ENCODE measurements at places on chromosomes 11 and 22.

- DNase-seq, result no peak
Observed at GRCh38 chr11:103923451-103923931, 112.9 kb upstream of the DDI1 start.

- no peak for DNase-seq
Observed at GRCh38 chr22:19619144-19620009, 94.9 kb upstream of the SEPTIN5 start.

- peak; percentile 88 for DNase-seq
Observed at GRCh38 chr11:132253469-132254264, 883.3 kb downstream of the NTM start.

DNA sequence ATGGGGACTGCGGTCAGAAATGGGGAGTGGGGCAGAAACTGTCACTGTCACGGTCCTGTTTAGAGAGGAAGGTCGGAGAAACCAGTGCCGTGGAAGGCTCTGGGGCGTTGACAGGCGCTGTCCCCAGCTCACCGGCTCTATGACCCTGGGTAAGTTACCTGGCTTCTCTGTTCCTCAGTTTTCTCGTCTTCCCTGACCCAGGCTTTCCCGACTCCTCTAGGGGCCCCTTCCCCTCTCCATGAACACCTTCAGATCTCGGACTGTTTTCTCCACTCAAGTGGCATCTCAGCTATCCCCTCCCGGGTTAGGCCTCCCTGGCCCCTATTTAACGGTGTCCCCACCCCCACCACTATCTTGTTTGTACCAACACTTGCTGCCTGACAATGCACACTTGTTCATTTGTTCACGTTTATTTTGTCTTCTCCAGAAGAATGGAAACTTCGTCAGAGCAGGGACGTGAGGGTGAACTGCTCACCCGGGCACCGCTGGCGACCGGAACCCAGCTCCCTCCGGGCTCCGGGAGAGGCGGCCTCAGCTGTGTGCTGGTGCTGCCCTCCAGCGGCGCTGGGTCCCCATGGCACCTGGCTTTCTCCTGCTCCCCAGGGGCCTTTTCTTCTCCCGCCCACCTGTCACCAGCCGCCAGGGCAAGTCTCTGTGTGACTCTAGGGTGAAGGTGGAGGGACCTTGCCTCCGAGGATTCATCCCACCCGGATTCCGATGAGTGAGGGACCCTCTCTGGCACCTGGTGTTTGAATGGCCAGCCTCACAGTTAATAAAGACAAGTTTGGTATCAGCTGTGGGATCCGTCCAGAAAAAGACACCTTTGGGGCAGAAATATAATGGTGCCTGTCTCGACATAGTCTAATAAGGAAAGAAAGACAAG is 33.1 kb upstream of the SLC35C1 start:
- DNase-seq, result peak; percentile 89

DNA sequence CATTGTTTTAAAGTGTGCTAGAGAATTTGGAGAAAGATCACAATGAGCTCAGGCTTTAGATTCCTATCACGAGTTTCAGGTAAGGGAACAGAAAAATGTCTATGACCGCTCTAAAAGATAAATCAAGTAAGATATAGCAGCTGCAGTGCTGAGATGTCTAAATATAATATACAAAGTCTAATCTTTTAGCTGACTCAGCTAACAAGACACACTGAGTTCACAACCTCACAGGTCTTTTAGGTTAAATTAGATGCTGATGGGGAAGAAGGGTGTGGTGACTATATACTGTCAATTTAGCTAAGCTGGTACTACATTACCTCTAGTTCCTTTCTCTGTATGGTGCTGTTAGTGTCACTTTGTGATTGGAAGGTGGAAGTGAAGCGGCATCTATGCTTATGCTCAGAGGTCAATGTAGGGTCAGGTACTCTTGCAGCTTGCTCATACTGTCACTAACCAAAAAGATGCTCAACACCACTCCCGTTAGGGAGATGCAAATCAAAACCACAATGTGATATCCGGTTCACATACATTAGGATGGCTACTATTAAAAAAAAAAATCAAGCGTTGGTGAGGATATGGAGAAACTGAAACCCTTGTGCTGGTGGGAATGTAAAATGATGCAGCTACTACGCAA is 283.5 kb downstream of the SWAP70 start:
- DNase-seq, result no peak

DNA sequence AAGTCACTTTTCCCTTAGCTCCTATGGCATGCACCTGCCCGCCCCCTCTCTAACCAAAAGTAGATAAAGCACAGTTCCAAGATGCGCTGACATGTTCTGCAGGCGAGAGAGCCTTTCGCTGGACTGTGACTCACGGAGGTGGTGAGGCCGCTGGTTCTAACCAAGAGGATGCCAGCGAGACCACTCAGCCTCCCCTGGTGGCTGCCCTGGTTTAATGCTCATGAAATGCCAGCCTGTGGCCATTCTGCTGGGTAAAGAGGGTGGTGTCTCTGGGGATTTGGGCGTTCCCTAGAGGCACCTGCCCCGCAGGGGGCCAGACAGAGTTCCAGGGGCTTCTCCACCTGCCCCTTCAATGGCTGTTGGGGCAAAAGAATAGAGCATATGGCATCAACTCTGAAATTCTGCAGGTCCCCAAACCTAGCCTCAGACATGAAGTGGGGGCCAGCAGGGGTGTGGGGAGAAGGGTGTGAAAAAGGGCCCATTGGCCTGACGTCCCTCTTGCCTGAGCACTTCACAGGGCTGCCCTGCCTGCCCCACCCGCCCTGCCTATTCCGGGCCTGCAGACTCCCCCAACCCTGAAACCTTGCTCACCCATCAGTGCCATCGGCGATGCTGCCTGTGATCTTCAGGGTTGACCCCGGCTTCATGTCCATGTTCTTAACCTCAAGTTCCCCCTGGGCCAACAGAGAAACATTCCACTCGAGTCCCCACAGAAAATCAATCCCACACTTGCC is 8.5 kb downstream of the LGALS2 start:
- no peak for DNase-seq

DNA sequence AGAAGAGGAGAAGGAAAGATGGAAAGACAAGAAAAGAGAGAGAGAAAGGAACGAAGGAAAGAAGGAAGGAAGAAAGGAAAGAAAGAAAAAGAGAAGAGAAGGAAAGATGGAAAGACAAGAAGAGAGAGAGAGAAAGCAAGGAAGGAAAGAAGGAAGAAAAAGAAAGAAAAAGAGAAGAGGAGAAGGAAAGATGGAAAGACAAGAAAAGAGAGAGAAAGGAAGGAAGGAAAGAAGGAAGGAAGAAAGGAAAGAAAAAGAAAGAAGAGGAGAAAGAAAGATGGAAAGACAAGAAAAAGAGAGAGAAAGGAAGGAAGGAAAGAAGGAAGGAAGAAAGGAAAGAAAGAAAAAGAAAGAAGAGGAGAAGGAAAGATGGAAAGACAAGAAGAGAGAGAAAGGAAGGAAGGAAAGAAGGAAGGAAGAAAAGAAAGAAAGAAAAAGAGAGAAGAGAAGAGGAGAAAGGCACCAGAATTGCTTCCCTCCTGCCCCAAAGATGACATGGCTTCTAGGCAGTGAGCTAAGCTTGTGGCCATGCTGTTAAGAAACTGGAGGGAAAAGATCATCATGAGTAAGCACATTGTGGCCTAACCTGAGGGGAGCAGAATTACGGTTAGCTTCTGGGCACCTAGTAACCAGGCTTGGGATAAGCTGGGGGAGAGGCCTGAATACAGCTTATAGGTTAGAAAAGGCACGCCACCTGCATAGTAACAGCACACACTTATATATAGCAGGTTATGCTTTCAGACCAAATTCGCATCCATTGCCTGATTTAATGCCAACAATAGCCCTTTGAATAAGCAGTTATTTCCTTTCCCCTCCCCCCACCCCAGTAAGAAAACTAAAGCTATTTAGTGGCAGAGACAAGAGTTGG is 2.3 kb upstream of the ST3GAL4 start:
- DNase-seq, result no peak

DNA sequence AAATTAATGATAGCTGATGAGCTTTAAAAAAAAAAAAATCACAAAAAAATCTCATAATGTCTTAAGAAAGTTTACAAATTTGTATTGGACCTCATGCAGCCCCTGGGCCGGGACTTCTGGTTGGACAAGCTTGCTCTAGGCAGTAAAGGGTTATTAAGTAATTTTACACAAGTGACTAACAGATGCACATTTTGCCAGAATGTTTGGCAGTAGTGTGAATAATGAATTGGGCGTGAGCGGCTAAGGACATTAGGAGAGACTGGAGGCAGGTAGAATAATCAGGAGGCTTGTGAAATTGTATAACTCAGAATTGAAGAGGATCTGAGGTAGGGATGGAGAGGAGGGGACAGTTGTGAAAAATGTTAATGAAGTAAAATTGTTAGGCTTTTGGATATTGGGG is 77.4 kb downstream of the HIPK3 start:
- DNase-seq, result no peak

DNA sequence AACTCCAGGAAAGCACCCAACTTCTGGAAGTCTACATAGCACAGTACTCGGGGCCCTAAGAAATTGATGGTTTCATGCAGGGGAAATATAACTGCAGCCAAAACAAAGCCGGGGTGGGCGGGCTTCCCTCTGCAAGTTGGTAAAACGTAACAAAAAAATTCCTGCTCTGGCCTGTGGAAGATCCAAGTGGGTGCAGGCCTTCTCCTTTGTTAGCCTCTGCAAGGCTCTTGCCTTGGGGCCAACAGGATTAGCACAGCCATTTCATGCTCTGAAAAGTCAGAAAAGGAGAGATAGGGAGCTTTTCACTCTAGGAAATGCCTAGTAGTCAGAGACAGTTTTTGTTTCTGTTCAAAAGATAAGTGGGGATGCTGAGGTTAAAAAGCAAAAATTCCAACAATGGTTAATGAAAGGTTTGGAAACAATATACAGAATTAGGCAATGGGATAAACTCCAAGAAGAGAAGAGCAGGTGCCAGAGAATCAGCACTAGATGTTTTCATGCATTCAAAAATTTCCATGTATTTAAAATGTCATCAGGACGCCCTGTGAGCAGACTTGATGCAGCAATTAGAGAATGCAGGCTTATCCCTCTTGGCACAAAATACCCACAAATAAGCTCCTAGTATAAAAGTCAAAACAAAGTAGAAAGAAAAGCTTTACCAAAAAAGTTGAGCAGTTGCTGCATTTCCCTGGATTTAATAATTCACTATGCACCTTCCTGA is 72.3 kb upstream of the CHRM4 start:
- peak; percentile 32 for DNase-seq

GRCh38 chr22:42910221-42910942 is 53.3 kb upstream of the ARFGAP3 start:
- DNase-seq, result no peak

- DNase-seq, result no peak
Observed at GRCh38 chr11:109526931-109527330, 104.9 kb downstream of the C11orf87 start.

- no peak for DNase-seq
Observed at GRCh38 chr11:100622404-100622803, 64.7 kb upstream of the ARHGAP42 start.

All from cerebellum (tissue), 4 donors.